ENCODE measurements at places on chromosomes 12 and 14. TPM values are rescaled to one million over a fixed set of nuclear protein-coding genes. Genes with fewer than 3 reads are reported as not detected.

- no peak for DNase-seq
Observed at GRCh38 chr14:72824051-72824450, 69.8 kb downstream of the DPF3 start.

GRCh38 chr12:51432921-51433320, 8.3 kb downstream of the SLC4A8 start:
- DNase-seq, result no peak

GRCh38 chr14:51472881-51473280, 178.8 kb upstream of the FRMD6 start:
- no peak for DNase-seq

- no peak for DNase-seq
Observed at GRCh38 chr14:61972711-61973110, 210.5 kb downstream of the SNAPC1 start.

DNA sequence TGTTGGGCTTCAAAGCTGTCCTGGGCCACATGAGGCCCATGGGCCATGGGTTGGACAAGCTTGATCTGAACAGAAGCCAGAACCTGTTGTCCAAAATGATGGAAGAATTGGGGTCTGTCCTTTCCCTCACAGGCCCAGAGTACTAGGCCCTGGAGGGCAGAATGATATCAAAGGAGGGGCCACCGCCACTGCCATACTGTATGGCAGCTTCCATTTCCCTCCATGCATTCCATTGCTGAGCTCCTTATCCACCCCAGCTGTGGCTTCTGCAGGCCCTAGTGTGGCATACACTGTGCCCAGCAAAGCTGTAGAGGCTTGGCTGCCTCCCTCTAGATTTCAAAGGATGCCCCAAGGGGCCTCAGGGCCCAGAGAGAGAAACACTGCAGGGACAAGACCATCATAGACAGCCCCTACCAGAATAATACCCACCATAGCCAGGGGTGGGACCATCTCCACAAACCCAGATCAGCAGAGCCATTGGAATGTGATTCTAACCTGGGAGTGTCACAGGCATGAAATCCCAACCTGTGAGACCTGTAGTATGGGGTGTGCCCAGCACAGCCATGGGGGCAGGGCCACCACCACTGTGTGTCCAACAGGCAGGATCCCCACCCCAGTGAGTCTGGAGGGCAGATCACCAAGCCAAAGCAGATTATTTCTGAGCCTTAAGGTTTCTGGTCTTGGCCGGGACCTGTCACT, 61.4 kb upstream of the BEGAIN start:
- DNase-seq, result no peak

DNA sequence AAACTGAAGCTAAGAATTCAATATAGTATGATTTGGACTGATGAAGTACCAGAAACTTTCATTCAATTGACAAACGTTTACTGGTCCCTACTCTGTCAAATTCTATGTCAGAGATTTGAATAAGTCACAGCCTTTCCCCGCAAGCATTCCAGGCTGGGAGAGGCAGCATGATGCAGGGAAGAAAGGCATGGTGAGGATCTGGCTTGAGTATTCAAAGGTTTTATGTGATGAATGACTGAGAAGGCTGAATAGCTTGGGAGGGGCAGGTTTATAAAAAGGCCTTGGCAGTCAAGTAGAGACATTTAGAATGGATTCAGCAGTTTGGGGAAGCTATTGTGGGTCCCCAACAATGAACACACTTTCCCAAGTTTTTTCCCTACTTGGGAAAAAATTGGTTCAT, 431.8 kb downstream of the DPF3 start:
- DNase-seq, result no peak

- no peak for DNase-seq
Observed at GRCh38 chr14:72213424-72213823, 281.2 kb downstream of the RGS6 start.

- DNase-seq, result peak; percentile 92
Observed at GRCh38 chr14:25108959-25109358, 59.0 kb upstream of the STXBP6 start.

- DNase-seq, result no peak
Observed at GRCh38 chr12:122437656-122438121, 15.2 kb upstream of the CLIP1 start.

- DNase-seq, result no peak
Observed at GRCh38 chr14:72808564-72808963, 85.3 kb downstream of the DPF3 start.

- no peak for DNase-seq
Observed at GRCh38 chr12:51191516-51192283, 18.8 kb upstream of the TFCP2 start.

DNA sequence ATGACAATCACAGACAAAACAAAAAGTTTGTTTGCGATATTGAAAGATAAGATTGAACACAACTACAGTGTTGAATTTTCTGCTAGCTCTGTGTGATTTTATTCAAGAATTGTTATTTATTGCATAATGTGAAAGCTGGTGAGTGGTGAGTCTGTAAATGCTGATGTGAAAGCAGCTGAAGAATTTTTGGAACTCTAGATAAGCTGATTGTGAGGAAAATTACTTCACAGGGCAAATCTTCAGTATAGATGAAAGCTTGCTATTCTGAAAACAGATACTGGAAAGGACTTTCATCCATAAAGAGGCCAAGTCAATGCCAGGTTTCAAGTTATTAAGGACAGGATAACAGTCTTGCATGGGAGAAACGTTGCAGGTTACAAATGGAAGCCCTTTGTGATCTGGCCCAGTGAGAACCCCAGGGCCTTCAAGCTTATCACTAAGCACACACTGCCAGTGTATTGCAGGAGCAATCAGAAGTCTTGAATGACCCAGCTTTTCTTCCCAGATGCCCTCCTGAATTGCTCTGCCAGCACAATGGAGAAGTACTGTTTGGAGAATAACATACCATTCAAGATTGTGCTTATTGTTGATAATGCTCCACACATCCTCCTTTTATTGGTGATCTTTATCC, 153.7 kb downstream of the PCNX1 start:
- DNase-seq, result peak; percentile 30

GRCh38 chr14:104680806-104681688, 8.4 kb upstream of the INF2 start:
- peak; percentile 74 for DNase-seq

GRCh38 chr14:51880835-51881580, 20.6 kb downstream of the GNG2 start:
- no peak for DNase-seq

Gene ARHGEF40
- 28.7 TPM for polyA plus RNA-seq

Gene GDF3
- polyA plus RNA-seq, result 0.27 TPM

Gene AQP5
- 0.64 TPM for polyA plus RNA-seq

Gene CARMIL3
- 2.4 TPM for polyA plus RNA-seq

Gene TMED8
- 14.7 TPM for polyA plus RNA-seq

Gene TOMM20L
- polyA plus RNA-seq, result 0.24 TPM

Gene BIN2
- 7.0 TPM for polyA plus RNA-seq
